ENCODE measurements at places on chromosomes 7 and 10. TPM values are rescaled to one million over a fixed set of nuclear protein-coding genes. Genes with fewer than 3 reads are reported as not detected.

The TUBAL3 gene
- 0.73 TPM for total RNA-seq

The CTBP2 gene
- total RNA-seq = 132 TPM

The CHST3 gene
- 85.0 TPM for total RNA-seq

The SFXN4 gene
- total RNA-seq = 11.3 TPM

- DNase-seq = no peak
These were observed 73.0 kb downstream of the TPK1 start for GRCh38 chr7:144762853-144763252.

DNA sequence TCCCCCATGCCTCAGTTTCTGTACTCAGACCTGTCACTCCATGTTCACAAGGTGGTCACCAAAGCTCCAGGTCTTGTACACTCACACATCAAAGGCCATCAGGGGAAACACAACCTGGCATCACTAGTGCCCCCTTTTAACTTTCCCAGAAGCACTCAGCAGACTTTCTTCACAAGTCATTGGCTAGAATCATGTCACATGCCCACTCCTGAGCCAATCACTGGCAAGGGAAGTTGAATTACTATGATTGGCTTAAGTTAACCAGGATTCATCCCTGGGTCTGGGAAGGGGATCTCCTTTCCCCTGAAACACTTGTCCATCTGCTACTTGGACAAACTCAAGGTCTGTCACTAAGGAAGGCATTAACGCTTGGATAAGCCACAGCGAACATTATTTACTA, 193.8 kb upstream of the PLXNA4 start:
- DNase-seq = no peak
